Heart left ventricle (tissue), 16 donors: ENCODE measurements at places on chromosomes 1 and 21.

DNA sequence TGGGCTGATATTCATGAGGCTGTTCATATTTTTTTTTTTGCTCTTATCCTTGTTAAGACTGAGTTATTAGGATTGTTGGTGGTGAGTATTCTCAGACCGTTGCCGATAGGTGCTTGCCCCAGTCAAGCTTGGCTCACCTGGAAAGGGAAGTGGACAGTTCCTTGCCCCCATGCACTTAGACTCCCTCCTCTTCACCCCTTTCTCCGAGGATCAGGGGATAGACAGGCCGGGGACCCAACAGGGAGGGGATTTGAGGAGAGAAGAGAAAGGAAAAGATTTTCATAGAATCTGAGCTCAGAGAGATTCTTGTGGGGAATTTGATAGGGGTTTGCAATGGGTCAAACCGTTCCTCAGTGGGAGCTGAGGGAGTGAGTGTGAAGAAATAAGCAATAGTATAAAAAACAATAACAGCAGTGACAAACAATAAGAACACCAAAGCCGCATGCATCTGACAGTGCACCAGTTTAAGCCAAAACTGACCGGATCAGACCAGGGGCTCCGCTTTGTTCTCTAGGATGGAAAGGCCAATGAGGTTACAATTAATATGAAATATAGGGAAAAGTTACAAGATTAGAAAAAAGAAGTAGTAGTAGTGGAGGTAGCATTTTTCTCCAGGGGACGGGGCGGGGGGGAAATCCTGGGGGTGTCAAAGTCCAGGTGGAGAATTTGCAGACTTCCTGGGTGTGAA lies 8.9 kb downstream of the PAX7 start:
- no peak for DNase-seq

- no peak for DNase-seq
Measured at GRCh38 chr1:243710467-243710866, 139.6 kb downstream of the AKT3 start.

- no peak for DNase-seq
Measured at GRCh38 chr21:44927259-44927586, 6.5 kb upstream of the ITGB2 start.

DNA sequence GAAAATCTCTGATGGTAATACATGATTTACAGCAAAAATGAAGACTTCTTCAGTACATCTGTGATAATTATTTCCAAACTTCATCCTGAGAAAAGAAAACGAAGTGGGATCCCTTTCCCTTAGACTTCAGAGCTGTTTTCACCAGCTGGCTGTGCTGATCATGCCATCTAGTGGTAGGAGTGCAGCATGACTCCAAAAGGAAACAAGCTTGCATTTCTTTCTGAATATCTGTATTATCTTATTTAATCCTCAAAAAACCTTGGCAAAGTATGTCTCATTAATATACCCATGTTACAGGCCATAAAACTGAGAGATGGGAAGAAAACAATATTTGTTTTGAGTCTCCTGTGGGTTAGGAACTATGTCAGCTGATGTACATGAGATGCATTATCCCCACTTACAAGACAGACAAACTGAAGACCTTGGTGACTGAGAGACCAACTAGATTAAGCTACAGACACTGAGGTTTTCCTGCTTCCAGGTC lies 9.8 kb upstream of the GJA8 start:
- peak; percentile 32 for DNase-seq

DNA sequence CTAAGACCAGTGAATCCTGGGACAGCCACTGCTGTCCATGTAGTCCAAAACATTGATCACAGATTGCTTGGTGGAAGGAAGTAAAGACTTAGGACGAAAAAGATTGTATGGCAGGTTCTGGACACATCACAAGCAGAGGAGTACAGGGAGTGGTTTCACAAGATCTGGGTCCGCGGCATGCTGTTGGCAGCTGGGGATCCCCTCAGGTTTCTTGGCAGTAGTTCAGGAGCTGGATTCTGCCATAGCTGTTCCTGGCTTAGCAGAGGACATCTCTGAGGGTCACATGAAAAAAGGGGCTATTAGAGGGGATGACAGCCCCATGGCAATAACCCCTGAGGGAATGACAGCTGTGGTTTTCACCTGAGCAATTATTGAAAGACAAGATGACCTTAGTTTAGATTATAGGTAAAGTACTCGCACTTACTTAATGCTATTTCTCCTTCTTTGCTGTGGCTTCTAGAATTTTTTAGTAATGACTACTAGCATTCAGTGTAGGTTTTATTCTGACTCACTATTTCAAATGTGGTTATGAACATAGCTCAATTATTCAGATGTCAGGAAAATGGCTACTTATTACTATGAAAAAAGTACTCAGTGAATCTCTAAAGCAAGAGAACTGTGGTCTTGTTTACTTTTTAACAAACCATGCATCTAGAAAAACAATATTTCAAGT lies 8.2 kb downstream of the KRTAP27-1 start:
- no peak for DNase-seq

GRCh38 chr21:35256468-35256988 lies 207.4 kb upstream of the RUNX1 start:
- DNase-seq, result peak; percentile 82

- DNase-seq, result no peak
Measured at GRCh38 chr1:94039871-94040569, 80.9 kb downstream of the ABCA4 start.

- no peak for DNase-seq
Measured at GRCh38 chr1:159056069-159056698, 20.4 kb downstream of the AIM2 start.
